Uterus (tissue), 4 donors: ENCODE measurements at places on chromosomes 2 and 18. TPM values are rescaled to one million over a fixed set of nuclear protein-coding genes. Genes with fewer than 3 reads are reported as not detected.

- H3K4me3 ChIP-seq = no peak overlapping the region
- no peak for DNase-seq
- no peaks in the 10 kb centered on the region for H3K36me3 ChIP-seq
- H3K27ac ChIP-seq = no peak overlapping the region
- H3K27me3 ChIP-seq = no peaks in the 10 kb centered on the region
- no peaks in the 10 kb centered on the region for H3K4me1 ChIP-seq
These were observed 11.6 kb downstream of the PTPN4 start for GRCh38 chr2:119771331-119771730.

GRCh38 chr2:45851111-45851510, 199.6 kb downstream of the PRKCE start:
- no peak for DNase-seq
- H3K4me3 ChIP-seq = no peak overlapping the region
- no peaks in the 10 kb centered on the region for H3K36me3 ChIP-seq
- no peak overlapping the region for H3K27ac ChIP-seq
- no peaks in the 10 kb centered on the region for H3K4me1 ChIP-seq

CFC1 gene
- total RNA-seq = not detected

NT5C1B gene
- not detected for total RNA-seq

GPR148 gene
- not detected for total RNA-seq

CAPN14 gene
- 0.14 TPM for total RNA-seq
